ENCODE measurements at places on chromosomes 16 and 17.

DNA sequence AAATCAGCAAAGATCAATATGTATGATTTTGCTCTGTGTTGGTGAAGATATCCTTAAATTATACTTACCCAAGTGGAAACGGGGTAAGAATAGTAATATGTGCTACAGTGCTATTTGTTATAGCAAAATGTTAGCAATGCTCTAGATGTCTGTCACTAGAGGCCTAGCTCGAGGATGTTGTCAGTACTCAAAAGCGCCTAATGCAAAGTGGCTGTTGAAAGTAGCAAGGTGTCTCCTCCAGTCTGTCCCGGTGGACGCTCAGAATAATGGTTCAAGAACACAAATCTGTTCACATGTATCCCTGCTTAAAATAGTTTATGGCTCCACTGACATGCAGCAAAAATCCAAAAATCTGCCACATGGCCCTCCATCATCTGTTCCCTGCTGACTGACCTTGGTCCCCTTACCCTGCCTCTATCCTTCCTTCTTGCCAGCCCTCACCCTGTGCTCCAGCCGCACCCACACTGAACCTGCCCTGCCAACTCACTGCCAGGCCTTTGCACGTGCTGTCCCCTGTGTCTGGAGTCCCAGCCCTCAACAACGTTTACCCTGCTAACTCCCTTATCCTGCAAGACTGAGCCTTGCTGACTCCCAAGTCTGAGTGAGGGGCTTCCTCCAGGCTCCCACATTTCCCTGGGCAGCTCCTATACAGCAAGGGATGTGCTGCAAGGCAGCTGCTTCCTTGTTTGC, 9.6 kb upstream of the RNF112 start:
- H3K27ac ChIP-seq, result no peak overlapping the region
- no peak overlapping the region for H3K4me3 ChIP-seq
- no peak for DNase-seq
- peaks cover 4% of the 10 kb centered on the region for H3K27me3 ChIP-seq

- H3K36me3 ChIP-seq, result no peaks in the 10 kb centered on the region
- H3K27me3 ChIP-seq, result peaks cover 19% of the 10 kb centered on the region
- no peak overlapping the region for H3K4me3 ChIP-seq
- H3K4me1 ChIP-seq, result no peaks in the 10 kb centered on the region
- DNase-seq, result peak; percentile 73
Observed at GRCh38 chr16:50839920-50840729, 98.2 kb downstream of the CYLD start.

DNA sequence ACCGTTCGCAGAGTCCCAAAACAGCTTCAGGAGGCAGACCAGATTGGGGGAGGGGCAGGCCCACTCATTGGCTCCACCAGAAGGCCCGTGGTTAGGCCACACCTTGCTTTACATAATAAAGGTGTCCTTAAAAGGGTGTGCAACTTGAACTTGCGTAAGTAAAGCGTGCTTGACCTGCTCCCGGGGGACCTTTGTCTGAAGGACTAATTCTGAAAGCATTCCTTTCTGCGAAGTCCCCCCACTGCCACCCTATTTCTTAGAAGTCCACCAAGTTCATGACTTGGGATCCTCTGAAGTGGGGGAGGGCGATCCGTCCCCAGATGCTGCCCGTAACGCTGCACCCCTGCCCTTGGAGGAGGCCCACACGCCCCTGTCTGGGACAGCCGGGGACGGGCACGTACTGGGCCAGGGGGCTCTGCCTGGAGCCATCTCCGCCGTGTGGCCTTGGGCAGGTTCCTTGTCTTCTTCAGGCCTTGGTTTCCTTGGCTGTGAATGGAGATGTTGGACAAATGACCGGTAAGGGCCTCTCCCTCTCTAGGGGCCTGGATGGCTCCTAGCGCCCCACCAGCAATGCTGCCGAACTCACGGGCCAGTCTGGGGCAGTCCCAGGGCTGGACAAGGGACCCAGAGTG, 823 bp upstream of the ZNF469 start:
- no peaks in the 10 kb centered on the region for H3K36me3 ChIP-seq
- peak overlapping the region; percentile 78 for H3K4me3 ChIP-seq
- DNase-seq, result no peak
- no peak overlapping the region for H3K27ac ChIP-seq

DNA sequence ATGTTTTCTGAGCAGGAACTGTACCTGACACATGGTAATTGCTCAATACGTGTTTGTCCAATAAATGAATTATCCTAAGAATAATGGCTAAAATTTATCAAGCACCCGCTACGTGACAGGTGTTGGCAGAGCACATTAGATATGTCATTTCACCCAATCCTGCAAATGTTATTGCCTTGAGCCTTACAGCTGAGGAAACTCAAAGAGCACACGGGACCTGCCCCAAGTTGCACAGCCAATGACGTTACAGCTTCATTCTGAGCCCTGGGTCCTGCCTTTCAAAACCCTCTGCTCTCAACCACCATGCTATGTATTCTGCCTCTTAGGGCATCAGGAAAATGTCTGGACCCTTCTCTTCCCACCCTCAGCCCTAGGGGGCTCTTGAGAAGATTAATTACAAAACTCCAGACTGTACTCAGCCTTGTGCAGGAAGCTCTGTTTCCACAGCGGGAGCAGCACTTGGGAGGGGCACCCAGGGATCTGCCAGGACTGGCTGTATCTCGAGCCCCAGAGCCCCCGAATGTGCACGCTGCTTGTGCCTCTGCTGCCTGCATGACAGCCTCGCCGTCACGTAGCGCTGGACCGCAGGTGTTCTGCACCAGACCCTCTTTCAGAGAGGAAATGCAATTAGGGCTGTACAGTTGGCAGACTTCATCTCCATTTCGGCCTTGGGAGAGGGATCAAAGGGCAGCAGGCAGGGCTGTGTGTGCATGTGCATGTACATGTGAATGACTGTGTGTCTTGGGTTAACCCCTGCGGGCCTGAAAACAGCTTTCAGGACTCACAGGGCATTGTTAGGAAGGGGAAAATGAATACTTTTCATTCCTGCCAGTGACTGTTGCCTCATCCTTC, 71.6 kb downstream of the GPR139 start:
- no peaks in the 10 kb centered on the region for H3K27me3 ChIP-seq
- DNase-seq, result no peak
- no peak overlapping the region for H3K27ac ChIP-seq
- H3K4me1 ChIP-seq, result no peaks in the 10 kb centered on the region
- no peak overlapping the region for H3K4me3 ChIP-seq

DNA sequence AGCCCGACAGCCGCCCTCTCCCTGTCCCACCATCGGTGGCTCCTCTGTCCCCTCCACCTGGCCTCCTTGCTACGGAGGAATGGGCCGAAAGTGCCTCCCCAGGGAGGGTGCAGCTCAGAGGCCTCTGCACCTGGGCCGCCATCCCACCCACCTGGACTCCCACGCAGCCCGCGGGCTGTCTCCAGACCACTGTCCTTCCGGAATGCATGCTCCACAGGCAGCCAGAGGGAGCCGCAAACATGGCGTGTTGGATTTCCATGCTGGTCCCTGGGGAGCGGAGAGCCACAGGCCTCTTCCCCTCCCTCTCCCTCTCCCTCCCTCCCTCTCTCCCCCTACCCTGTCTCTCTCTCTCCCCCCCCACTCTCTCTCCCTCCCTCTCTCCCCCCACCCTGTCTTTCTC, 3.0 kb downstream of the SSTR5 start:
- no peak overlapping the region for H3K27ac ChIP-seq
- H3K36me3 ChIP-seq, result no peaks in the 10 kb centered on the region
- no peaks in the 10 kb centered on the region for H3K4me1 ChIP-seq
- no peak for DNase-seq

- no peak overlapping the region for H3K27ac ChIP-seq
- H3K4me3 ChIP-seq, result no peak overlapping the region
- H3K27me3 ChIP-seq, result no peaks in the 10 kb centered on the region
- H3K4me1 ChIP-seq, result no peaks in the 10 kb centered on the region
- H3K36me3 ChIP-seq, result no peaks in the 10 kb centered on the region
- DNase-seq, result no peak
Observed at GRCh38 chr16:78535098-78535497, 435.6 kb downstream of the WWOX start.

DNA sequence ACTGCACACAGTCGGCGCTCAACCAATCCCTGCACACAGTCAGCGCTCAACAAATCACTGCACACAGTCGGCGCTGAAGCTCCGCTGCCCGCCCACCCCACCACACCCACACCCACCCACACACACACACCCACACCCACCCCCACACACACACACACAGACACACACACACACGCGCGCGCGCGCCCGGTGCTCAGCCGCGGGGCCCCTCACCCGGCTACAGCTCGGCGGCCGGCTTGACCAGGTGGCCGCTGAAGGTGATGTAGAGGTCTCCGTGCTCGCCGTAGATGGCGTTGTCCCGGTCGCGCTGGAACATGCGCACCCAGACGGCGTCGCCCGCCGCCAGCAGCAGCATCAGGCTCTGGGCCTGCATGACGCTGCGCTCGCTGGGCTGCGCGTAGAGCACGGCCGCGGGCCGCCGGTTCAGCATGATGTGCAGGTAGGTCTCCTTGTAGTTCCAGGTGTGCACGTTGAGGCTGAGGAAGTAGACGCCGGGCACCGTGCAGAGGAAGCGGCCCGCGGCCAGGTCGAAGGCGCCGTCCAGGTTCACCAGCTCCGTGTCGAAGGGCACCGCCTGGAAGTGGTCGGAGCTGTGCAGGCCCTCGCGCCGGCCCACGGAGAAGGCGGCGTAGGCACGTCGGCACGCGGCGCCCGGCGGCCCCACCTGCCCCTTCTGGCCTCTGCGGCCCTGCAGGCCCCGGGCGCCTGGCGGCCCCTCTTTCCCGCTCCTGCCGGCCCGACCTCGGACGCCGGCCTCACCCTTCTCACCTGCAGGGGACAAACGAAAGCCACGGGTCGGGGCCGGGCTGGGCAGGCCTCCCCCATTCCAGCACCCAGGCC, 2.5 kb downstream of the C1QTNF8 start:
- H3K27me3 ChIP-seq, result peaks cover under 1% of the 10 kb centered on the region
- no peak for DNase-seq
- H3K36me3 ChIP-seq, result no peaks in the 10 kb centered on the region

DNA sequence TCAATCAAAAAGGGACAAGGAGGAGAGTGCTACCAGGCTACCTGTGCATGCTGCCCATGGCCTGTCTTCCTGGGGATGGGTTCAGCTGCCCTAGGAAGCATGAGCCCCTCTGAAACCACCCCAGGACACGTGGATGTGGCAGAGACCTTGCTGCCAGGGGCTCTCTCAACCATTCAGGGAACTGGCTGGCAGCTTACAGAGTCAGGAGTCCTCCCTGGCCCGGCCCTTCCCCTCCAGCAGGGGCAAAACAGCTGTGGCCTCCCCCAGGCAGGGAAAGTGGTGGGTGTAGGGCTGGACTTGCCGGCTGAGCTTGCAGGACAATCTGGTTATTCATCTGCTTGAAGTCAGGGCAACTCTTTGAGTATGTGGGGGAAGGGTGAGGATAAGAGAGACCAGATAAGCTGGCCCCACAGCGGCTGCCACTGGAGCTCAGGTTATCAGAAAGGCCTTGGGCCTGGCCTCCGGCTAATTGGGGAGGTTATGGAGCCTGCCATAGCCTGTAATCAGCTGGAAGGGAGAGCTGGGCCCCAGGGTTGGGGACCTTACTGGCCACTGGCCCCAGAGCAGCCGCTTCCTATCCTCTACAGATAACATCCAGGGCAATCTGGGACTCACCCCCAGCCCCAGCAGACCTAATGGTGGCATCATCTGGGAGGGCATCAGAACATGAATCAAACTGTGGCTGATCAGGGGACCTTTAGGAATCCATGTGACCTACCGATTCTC, 5.6 kb upstream of the TBX2 start:
- H3K4me1 ChIP-seq, result peaks cover 21% of the 10 kb centered on the region
- DNase-seq, result no peak
- no peak overlapping the region for H3K4me3 ChIP-seq
- no peak overlapping the region for H3K27ac ChIP-seq

DNA sequence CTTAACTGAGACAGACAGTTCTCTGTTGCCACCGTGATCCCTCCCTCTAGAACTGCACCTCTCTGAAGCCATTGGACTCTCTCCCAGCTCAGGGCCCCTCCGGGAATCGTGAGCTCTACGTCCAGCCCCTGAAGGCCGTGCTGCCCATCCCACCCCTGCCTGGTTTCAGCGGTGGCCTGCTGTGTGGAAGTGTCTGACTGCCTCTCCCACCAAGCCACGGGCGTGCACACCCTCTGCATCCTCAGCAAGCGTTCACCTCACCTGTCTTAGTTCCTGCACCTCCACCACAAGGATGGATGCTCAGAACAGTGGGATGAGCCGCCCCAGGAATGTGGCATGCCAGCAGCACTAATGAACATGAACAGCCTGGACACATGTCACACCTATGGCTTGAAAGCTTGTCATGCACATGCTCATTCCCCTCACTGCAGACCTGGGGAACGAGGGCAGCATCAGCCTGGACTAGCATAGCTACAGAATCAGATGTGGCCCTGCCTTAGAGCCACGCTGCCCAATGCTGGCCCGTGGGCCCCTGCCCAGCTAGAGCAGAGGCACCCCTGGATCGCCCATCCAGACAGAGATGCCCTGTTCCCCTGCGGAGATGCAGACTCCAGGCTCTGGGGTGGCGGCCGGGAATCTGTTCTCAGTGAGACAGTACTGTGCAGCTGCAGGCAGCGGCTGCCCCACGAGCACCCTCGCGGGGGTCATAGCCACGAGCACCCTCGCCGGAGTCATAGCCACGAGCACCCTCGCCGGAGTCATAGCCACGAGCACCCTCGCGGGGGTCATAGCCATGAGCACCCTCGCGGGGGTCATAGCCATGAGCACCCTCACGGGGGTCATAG, 73.7 kb upstream of the CHMP6 start:
- H3K4me1 ChIP-seq, result peaks cover 15% of the 10 kb centered on the region
- H3K4me3 ChIP-seq, result no peak overlapping the region
- H3K27ac ChIP-seq, result no peak overlapping the region

DNA sequence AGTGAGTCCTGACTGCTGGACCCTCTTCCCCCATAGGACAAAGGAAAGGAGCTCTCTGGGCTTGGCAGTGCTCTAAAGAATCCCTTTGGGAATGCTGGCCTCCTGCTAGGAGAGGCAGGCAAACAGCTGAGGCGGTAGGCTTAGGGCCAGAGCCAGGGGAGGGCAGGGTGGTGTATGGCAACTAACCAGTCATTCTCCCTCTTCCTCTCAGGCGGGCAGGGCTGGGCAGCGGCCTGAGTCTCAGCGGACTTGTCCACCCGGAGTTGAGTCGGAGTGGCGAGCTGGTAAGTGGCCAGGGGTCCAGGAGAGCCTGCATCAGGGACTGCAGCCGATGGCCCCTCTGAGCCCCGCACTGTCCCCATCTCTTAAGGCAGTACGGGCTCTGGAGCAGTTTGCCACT, 4.4 kb downstream of the ACADVL start:
- H3K4me3 ChIP-seq, result no peak overlapping the region
- H3K27ac ChIP-seq, result no peak overlapping the region

DNA sequence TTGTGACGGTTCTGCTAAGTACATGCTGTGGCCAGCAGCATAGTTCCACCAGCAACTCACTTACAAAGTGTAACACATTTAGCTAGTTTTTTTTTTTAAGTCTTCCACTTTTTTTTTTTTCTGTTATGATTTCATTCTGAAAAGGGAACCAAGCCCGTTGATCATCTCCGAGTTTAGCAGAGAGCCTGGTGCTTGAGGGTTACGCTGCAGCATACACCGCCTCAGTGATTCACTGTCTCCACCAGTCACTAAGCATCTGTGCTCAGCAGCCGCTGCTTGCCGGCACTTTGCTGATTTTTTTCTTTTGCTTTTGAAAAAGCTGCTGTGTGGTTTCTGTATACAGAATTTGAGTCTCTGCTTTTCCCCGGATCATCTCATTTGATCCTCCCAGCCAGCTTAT, 194.5 kb upstream of the CDH13 start:
- DNase-seq, result peak; percentile 36
- peaks cover 37% of the 10 kb centered on the region for H3K27me3 ChIP-seq
